HuH-7.5 (cell line): ENCODE measurements at places on chromosomes 5 and 9.

GRCh38 chr5:145521066-145521465, 314.1 kb downstream of the PRELID2 start:
- DNase-seq, result no peak

DNA sequence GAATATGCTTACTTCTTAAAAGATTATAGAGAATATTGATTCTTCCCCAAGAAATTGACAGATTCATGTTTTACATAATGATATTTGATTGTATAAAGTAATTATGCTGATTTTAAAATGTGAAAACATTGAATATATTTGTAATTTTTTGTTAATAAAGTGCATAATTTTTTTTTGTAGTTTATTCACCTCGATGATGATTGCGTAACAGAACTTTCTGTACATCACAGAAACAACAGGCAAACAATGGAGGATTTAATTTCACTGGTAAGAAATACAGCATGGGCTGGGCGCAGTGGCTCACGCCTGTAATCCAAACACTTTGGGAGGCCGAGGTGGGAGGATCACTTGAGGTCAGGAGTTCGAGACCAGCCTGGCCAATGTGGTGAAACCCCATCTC, 70.1 kb downstream of the MELK start:
- no peak for DNase-seq

GRCh38 chr9:135698236-135698635, 1.0 kb downstream of the SOHLH1 start:
- DNase-seq, result no peak

- no peak for DNase-seq
These were observed 549.9 kb downstream of the ANXA1 start for GRCh38 chr9:73701415-73702057.

DNA sequence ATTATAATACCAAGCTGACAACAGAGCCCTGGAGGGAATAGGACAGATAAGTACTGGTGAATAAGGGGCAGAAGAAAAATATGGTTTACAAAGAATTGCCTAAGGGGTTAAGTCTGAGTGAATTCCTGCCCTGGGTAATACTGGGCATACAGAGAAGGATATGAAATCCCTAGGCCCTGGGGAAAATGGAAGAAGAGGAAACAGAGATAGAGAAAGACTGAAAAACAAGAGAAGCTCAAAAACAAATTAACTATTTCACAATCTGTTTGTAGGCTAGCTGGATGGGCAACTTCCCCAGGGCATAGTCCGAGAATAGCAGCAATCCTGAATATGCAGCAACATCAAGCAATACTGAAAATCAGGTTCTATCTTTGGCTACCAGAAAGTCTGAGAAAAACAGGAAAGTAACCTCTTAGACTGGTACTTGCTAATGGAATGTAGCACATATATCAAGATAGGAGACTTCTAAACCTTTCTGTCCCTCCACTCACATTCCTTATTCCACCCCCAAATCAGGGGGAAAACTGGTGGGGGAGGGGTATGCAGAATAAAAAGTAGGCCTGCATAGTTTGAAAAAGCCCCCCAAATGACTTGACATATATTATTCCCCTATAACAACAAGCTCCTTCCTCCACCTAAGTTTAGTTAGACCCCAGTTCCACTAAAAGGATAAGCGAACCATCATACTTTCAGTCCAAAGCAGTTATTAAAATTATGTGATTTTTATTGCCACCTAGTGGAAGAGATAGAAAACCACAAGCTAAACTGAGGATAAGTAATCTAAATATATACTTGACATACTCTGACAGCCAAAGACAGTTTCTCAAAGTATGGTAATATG, 20.6 kb downstream of the SLC38A9 start:
- DNase-seq, result peak; percentile 26

DNA sequence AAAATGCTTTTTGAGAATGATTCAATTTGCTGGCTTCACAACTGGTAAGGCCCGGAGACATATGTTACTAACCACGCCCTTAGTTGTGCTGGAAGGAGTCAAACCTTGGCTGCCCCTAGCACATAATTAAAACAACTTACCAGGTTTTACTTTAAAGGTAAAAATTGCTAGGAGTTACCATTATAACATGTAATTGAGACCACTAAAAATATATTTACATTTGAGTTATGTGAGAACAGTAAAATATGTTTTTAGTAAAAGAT, 435.6 kb upstream of the CDH9 start:
- DNase-seq, result no peak

DNA sequence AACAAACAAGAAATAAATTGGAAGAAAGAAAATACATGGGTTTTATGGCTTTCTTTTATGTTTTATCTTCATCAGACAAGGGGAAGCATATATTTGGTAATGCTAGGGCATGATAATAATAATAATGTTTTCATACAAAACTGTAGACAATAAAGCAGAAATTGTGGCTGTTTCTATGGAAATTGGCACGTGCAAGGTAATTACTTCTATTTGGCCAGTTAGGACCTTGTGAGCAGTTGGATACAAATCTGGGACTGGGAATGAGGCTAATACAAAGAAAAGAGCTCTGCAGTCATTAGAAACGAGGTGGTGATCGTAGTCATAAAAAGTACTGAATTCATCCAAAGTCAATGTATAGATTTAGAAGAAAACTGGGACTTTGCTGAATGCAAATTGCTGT, 233.6 kb downstream of the EFNA5 start:
- DNase-seq, result no peak

DNA sequence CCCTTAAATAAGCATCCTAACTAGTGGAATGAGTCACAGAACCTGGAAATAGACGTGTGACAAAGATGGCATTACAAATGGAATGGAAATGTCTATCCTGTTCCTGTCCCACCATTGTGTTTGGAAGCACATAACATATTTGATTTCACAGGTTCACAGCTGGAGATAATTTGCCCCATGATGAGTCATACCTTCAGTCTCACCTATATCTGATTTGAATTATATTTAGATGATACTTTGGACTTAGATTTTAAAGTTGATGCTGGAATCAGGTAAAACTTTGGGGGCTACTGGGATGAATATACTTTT, 92.5 kb downstream of the CEMIP2 start:
- DNase-seq, result no peak

DNA sequence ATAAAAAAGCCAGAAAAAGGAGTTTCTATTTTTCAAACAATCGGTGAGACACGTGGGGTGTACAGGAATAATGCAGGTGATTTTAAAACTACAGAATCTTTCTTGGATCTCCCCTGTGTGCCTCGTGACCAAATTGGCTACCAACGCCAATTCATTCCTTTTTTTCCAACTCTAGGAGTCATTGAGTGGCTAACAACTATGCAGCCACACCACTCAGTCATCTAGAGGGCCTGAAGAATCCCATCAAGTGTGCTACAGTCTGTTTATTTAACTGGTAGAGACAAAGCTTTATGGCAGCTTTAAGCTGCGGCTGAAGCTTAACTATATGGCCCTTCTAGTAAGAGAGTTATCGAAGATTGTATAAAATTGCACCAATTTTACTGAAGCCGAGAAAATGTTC, 113.1 kb upstream of the NIPBL start:
- no peak for DNase-seq

DNA sequence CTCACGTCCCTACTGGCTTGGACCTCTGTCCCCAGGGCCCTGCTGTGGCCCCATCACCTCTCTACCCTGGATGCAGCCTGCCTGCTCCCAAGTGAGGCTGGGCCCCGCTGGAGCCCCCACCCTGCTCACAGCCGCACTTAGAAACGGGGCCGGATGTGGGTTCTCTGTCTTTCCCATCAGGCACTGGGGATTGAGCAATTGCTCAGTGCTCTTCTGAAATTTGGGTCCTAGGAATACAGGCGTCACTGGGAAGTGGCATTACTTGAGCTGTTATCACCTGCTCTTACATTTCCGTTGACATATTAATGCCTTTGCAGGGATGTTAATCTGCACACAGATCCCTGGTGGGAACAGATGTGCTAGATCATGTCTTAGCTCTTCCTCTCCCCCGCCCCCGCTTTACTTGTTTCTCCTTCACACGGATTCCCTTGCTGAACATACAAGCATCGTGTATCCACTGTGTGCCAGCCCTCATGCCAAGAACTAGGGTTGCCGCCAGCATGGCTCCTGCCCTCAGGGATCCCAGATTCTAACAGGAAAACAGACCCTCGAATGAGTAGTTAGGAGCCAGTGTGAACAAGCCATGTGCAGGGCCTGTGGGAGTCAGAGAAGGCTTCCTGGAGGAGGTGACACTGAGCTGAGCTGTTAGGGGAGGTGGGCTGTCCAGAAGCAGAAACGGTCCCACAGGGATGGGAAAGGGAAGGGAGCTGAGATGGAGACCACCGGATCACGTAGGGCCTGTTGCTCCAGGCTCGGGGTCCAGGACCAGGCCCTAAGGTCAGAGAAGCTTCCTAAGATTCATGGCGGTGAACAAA, 65.1 kb downstream of the NEK6 start:
- no peak for DNase-seq
